Activated CD8-positive, alpha-beta memory T cell treated with anti-CD3 and anti-CD28 coated beads for 1 hour (primary cell): ENCODE measurements at places on chromosomes 3 and 15.

GRCh38 chr3:194766845-194767244, 81.2 kb downstream of the FAM43A start:
- no peak for DNase-seq

DNA sequence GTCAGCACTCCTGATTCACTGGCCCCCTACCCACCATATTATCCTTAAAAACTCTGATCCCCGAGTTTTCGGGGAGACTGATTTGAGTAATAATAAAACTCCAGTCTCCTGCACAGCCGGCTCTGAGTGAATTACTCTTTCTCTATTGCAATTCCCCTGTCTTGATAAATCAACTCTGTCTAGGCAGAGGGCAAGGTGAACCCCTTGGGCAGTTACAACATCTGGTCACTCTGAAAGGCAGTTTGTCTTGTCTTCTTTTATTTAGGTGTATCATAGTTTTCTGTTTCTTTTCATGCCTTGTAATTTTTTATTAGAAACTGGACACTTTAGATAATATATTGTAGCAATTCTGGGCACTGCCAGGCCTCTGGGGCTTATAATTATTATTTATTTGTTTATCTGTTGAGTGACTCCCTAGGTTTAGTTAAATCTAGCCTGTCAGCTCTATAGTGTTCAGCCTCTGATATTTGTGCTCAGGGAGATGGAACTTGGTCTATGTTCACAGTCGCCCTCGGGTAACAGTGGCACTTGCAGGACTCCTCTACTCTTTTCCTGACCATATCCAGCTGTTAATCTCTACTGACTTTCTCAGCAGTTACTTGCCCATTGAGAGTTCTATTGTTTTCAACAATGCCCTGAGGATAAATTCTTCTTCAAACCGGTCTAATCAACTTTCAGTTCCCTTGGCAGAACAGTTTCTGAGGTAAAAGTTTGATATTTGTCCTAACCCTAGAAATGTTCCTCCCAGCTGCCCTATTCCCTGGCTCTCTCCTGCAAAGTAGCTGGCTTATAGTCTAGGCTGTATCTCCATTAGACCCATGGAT, 15.5 kb upstream of the PLAAT1 start:
- no peak for DNase-seq

- no peak for DNase-seq
Measured at GRCh38 chr15:24318981-24319380, 356.6 kb upstream of the NPAP1 start.

DNA sequence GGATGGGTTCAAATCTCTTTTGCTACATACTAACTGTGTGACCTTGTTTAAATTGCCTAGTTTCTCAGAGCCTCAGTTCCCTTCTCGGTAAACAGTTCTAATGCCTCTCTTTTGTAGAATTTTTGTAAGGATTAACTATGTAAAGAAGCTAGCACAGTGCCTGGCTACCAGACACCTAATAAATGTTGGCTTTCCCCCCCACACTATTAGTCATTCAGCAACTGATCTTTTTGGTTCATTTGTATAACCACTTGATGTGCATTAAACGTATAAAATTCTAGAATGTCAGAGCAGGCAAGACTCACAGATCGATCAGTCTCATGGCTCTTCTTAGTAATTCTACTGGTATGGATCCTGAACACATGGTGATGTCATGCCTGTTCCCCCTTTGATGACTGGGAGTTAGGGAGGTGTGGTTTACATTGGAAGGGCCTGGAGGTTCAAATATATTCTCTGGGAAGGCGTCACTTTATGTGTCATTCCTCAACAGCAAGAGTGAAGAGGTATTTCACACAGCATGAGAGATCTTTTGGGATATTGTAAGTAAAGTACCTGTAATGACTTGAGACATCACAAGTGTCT, 6.5 kb downstream of the TAGLN3 start:
- DNase-seq: no peak

DNA sequence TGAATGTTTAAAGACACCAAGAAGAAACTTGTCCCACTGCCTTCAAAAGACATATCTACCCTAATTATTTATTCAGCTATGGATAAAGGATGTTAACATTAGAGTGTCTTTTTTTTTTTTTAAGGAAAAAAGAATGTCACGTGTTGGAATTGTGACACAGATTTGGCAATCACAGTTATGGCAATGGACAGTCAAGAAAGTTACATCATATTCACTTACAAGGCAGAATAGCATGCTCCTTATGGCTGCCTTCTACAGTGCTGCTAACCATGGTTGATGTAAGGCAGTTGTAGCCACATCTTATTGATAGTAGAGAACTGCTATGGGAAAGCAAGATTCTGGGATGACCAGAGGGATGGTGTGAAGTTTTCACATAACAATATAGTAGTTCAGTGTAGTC, 128.8 kb upstream of the ZBTB20 start:
- DNase-seq: no peak

GRCh38 chr3:171811913-171812335, 1.6 kb upstream of the PLD1 start:
- no peak for DNase-seq

- DNase-seq: no peak
Measured at GRCh38 chr3:135432402-135432801, 533.1 kb upstream of the PPP2R3A start.

- DNase-seq: no peak
Measured at GRCh38 chr3:186200726-186201125, 91.8 kb upstream of the ETV5 start.

DNA sequence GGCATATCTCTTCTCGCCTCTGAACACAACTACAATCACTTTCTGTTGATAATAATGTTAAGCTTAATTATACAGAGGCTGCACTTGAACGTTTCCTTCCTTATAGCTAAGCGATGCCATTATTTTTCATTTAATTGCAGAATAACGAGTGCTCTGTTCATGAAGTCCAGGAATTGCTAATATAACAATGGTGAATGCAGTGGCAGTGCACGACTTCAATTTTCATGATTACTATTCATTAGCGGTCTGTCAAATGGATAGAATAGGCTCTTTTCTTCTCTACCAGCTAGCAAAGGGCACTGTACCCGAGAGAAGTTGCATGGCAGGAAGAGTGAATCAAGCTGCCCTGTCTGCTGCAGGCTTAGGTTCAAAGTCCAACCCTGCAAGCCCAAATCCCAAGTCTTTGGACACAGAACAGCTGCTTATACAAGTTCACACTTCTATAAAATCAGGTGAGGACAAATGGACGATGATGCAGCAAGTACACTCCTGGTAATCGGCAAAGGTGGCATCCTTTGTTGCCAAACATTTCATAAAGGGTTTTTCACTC, 75.6 kb downstream of the PDZRN3 start:
- DNase-seq: no peak

DNA sequence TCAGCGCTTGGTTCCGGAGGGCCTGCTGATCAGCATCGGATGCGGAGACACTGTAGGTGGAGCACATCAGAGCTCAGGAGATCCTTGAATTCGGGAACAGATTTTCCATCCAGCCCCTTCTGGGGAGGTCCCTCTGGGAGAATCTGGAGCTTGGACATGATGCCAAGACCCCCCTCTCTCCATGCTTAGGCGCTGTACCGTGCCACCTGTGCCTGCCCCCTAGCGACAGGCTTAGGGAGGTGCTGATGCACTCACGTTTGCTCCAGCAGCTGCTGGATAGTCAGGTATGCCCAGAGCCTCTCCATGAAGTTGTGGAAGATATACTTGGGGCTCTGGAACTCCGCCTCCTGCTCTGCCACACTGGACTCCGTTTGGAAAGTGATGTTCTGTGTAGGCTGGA, 9.7 kb downstream of the ITIH4 start:
- no peak for DNase-seq

- DNase-seq: no peak
Measured at GRCh38 chr15:34301058-34301457, 36.5 kb downstream of the SLC12A6 start.

DNA sequence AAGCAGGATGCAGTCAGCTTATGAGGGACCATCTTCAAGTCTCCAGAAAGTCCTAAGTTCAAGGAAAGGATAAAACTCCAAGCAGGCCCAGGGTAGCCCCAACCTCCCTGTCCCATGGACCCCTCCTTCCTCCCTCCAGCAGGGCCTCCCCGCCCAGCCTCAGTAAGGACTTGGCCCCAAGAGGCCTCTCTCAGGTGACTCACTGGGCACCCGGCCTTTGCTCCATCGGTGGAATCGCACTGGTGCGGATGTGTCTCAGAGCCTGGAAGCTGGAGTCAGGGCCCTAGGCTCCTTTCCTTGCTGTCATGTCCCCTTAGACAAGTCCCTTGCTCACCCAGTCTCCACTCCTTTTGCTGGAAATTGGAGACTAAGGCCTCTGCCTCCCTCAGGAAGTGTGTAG, 114.4 kb upstream of the RNF7 start:
- DNase-seq: no peak

- DNase-seq: no peak
Measured at GRCh38 chr3:54121414-54122323, 683 bp upstream of the CACNA2D3 start.

DNA sequence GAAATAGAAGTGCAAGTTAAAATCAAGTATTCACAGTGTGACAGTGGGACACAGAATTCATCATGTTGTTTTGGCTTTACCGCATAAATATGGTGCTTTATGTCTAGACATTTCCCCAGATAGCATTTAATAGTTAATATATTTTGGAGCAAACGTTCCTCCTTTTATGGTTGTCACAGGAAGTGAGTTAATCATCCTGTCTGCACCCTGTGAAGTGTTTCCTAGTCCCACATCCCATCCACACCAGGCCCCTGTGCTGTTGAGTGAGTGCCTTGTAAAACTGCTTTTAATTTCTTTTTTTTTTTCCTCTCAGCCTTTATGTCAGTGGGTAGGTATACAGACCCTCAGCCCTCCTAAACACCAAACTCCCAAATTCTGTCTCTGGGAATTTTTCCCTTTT, 393.7 kb downstream of the FEZF2 start:
- DNase-seq: no peak

DNA sequence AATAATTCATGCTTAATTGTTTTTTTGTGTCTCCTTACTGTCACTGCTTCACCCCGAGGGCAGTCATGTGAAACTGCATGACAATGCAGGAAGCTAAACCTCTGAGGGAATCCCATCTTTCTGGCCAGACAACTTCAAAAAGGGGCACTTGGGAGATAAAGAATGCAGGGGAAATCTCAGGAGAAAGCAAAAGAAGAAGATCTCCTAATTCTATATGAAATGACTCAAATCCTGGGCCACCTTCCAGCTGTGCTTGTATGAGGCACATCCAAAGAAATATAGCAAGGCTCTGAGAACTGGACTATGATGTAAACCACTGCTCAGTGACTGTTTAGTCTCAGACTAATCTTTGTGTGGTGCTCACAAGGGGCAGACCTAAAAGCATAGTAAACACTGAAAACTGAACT, 22.6 kb upstream of the UMPS start:
- DNase-seq: no peak

DNA sequence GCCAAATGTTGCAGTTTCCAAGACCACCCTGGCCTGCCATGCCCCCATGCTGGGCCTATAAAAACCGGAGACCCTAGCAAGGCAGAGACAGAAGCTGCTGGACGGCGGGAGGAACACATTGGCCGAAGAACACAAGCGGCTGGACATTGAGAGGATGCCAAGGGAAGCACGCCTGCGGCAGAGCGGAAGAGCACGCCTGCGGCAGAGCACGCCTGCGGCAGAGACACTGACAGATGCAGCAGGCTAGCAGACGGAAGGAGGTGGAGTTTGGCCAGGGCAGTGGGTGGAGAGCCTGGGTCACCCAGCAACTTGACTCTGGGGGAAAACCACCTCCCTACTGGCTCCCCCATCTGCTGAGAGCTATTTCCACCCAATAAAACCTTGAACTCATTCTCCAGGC, 322.3 kb upstream of the TBL1XR1 start:
- no peak for DNase-seq

GRCh38 chr3:188633206-188633605, 479.2 kb downstream of the LPP start:
- no peak for DNase-seq

DNA sequence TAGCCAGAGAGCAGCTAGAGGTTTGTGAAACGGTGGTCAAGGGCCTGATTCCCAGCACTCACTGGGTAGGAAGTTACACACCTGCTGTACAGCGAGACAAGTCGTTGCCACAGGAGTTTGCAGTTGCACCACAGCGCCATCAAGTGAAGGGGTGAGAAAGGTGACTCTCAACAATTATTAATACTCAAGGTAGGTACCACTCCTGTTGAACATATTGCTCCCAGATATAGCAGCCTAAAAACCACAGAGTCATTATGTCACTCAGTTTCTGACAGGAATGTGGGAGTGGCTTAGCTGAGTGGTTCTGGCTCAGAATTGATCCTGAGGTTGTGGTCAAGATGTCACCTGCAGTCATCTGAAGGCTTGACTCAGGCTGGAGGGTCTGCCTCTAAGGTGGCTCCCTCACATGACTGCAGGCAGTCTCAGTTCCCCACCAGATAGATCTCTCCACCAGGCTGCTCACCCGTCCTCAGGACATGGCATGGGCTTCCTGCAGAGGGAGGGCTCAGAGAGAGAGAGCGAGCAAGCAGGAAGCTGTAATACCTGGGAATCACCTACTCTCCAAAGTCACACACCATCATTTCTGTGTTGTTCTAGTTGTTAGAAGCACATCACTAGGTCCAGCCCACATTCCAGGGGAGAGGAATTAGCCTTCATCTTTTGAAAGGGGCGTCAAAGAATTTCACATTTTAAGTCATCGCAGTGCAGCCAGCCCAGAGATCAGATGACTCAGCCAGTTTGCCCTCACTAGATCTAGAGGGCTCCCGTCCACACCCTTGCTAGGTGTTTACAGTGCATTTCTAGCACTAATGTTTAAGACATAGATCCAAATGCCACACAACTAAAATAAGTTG, 17.0 kb upstream of the ANO10 start:
- DNase-seq: no peak

- no peak for DNase-seq
Measured at GRCh38 chr3:7847521-7847920, 654.1 kb upstream of the LMCD1 start.

DNA sequence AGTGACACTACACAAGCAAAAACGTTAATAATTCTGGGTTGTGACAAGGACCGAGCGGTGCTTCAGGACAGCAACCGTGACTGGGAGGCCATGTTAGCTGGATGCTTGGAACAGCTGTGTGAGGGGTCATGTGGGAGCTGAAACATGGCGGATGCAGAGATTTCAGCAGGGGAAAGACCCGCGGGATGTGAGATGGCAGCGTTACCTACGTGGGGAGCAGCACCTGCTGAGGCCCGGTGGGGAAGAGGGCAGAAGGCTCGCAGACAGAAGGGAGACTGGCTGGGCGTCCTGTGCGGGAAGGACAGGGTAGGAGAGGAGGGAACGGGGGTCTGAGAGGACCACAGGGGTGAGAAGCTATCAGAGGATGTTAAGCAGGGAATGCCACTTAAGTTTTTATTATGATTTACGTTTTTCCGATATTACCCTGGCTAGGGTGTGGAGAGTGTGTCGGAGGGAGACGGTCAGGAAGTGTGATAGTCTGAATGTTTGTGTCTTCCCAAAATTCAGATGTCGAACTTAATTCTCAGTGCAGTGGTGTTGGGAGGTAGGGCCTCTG, 228.8 kb upstream of the LYSMD4 start:
- DNase-seq: no peak
